ENCODE measurements at places on chromosomes 2 and 18.

DNA sequence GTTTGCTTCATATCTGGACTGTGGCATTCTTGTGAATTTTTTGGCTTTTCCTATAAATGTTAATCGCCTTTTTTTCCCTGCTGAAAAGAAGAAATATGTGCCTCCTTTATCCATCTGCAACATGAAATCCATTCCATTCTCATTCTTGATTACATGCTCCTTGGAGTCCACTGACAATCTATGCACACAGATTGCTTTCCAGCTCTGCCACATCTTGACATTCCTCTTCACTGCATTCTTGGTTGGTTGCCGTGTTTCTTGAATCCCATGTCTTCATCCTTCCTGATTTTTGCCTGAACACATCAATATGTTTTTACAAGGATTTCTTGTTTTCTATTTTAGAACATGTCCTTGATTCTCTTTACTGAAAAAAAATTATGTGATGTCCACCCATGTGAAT lies 26.7 kb upstream of the BIRC6 start:
- no peak for DNase-seq

DNA sequence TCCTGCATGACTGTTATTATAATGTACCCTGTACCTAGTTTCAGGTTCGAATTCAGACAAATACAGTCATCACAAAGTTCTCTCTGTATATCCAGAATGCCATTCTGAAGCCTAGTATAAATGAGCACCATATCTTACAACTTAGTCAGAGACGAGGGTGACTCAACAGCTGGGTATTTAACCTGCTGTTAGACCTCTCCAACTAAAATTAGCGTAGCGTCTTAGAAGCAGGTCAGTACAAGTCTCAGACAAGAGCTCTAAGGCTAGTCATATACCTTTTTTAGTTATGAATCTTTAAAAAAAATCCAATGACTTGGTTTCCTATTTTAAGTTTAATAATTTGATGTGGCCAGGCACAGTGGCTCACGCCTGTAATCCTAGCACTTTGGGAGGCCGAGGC lies 74.1 kb downstream of the CABYR start:
- DNase-seq = no peak

DNA sequence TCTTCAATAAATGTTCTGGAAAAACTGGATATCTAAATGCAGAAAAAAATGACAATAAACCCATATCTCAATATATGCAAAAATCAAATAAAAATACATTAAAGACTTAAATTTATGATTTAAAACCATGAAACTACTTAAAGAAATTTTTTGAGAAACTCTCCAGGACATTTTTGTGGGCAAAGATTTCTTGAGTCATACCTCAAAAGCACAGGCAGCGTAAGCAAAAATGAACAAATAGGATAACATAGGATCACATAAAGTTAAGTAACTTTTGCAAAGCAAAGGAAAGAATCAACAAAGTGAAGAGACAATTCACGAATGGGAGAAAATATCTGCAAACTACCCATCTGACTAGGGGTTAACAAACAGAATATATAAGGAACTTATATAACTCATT lies 1545.5 kb downstream of the SUCLG1 start:
- DNase-seq = no peak

DNA sequence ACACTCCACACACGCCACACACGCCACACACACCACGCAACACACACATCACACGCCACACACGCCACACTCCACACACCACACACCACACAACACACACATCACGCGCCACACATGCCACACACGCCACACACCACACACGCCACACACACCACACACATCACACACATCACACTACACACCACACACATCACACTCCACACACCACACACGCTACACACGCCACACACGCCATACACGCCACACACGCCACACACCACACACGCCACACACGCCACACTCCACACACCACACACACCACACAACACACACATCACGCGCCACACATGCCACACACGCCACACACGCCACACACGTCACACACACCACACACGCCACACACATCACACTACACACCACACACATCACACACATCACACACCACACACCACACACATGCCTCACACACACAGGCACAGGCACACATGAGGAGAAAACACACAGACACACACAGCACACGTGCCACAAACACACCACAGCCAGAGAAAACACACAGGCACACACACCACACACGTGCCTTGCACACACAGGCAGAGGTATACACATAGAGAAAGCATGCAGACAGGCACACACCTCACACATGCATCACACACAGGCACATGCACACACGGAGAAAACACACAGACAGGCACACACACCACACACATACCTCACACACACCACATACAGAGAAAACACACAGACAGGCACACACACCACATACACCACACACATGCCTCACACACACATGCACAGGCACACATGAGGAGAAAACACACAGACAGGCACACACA lies 241.5 kb upstream of the MYT1L start:
- no peak for DNase-seq

GRCh38 chr2:58484221-58484620 lies 243.1 kb upstream of the FANCL start:
- DNase-seq = no peak

- no peak for DNase-seq
Observed at GRCh38 chr2:205556841-205557539, 125.3 kb upstream of the NRP2 start.

GRCh38 chr2:221025398-221025797 lies 546.7 kb downstream of the EPHA4 start:
- DNase-seq = no peak

DNA sequence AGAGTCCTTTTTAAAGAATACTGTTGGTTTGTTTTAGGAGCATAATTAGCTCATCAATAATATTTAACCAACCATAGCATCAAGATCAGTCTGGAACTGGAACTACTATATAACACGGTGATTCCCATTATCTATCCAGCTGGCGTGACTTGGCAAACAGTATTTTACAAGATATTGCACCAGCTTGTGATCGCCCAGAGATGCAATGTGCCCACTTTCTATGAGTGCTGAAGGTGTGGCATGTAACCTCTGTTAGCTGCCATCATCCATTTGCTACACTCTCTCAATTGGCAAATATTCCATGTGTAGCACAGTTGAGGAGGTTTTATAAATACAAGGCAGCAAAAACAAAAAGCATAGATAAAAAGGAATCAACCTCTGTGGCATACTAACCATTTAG lies 64.9 kb downstream of the FIGN start:
- DNase-seq = peak; percentile 35

GRCh38 chr18:4842751-4843150 lies 354.3 kb downstream of the AKAIN1 start:
- DNase-seq = no peak

GRCh38 chr2:53964987-53965687 lies 5.7 kb downstream of the PSME4 start:
- DNase-seq = no peak

GRCh38 chr18:25455159-25455558 lies 103.2 kb upstream of the ZNF521 start:
- no peak for DNase-seq

DNA sequence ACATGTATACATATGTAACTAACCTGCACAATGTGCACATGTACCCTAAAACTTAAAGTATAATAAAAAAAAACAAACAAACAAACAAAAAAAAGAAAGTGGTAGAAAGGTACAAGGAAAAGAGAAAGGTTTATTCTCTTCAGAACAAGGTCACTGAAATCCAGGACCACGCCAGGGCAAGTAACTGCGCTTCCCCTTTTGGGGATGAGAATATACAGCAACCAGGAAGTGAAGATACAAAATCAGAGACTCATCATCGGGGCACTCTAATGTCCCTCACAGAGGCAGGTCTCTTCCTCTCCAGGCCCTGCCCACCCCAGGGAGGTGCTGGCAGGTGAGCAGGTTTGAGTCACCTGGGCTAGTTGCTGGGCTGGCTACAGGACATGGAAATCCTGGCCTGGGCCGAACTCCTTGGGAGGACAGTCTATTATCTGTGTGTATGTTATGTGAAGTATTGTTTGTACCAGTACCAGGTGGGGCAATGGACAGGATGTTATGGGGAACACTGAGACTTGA lies 100.4 kb upstream of the GPR45 start:
- DNase-seq = no peak

- no peak for DNase-seq
Observed at GRCh38 chr2:31109633-31110192, 28.5 kb downstream of the GALNT14 start.

DNA sequence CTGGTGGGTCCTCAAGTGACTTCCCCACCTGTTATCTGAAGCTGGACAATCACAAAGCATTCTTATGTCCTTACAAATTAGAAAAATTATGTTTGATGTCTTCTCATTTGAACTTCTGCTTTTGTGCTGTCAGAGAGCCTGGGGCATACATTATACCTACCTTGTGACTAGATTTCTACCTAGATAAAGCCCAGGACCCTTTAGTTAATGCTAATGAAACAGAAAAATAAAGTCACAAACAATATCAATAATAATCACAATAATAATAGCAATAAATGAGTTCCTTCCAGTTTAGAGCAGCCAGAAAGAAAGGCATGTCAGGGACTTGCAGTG lies 456.4 kb downstream of the SETBP1 start:
- DNase-seq = no peak

DNA sequence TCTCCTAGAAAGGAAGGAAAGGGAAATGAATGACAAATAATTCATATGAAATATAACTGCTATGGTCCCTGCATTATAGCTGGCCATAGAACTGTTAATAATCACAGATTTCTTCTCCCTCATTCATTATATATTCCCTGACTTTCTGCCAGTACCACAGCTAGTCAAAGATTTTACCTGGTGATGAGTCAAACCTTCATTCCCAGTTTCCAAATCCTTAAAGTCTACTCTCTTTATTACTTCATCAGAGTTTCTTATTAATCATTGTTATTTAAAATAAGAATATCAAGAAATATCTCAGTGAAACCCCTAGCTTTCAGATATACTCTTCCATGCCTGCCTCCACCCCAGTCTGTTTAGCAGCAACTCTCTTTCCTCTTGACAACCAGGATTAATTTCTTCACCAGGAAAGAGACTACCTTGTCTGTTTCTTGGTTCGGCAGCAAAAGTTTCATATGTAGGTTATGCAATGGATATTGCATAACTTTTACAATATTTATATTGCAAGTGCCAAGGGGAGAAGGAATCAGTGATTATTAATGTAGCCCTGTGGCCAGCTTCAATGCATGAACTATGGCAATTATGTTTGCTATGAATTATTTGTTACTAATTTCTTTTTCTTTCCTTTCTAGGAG lies 533.8 kb downstream of the FBXO15 start:
- no peak for DNase-seq

DNA sequence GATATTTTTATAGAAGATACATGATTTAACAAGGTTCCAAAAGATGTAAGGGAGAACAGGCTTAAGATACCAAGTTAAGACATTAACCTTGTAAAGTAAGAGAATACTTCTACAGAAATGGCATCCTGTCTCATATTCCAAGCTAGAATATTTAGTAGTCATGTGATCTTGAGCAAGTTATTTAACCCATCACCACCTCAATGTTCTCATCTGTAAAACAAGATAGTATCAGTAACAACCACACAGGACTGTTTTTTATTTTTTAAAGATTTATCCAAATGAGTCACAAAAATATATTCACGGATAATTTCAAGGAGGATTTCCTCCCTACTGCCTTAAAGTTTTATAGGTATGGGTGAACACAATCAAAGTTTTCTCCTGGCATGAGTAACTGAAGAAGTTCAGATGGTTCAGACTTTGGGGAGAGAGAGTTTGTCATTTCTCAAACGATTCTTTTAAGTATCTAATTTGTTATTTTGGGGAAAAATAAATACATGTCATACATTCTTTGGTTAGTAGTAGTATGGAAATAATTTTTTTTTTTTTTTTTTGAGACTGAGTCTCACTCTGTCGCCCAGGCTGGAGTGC lies 25.9 kb downstream of the ROCK1 start:
- DNase-seq = no peak

DNA sequence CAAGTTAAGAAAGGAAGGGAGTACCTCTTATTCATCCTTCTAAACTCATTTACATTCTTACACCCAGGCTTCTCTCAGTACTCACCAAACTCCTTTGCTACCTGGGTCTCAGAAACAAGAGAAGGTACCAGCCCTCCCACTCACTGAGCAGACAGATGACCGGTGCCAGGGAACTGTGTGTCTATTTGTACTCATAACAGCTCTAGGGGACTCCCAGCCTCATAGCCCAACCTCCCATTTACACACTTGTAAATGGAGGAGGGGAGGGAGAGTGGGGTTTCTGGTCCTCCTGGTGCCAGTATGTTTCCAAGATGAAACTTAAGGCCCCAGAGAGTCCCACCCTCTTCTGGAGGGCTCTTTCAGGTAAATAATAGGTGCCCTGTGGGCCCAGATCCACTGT lies 42.8 kb upstream of the SIGLEC15 start:
- DNase-seq = no peak

- DNase-seq = peak; percentile 96
Observed at GRCh38 chr2:105005181-105005951, 32.5 kb upstream of the MRPS9 start.

DNA sequence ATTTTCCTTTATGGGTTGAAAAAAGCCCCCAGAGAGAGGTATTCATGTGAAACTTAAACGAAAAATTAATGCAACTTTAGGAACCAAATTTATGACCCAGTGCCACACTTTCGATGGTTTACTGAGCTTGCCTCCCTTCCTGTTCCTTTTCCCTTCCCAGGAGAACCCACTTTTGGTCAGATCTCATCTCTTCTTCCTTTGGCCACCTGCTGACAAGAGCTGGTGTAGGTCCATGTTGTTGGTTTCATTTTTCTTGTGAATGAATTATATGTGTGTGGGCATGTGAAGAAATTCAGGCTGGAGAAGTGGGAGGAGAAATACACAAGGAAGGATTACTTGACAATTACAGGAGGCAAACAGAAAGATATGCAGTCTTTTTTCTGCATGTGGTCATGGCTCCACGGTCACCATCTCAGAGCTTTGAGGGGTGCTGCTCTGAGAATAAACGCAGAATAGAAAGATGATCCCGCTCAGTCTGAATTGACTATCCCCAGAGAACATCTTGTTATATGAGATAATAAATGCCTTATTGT lies 111.3 kb upstream of the TCF4 start:
- no peak for DNase-seq

- no peak for DNase-seq
Observed at GRCh38 chr2:219642069-219642454, 14.6 kb downstream of the SLC4A3 start.

DNA sequence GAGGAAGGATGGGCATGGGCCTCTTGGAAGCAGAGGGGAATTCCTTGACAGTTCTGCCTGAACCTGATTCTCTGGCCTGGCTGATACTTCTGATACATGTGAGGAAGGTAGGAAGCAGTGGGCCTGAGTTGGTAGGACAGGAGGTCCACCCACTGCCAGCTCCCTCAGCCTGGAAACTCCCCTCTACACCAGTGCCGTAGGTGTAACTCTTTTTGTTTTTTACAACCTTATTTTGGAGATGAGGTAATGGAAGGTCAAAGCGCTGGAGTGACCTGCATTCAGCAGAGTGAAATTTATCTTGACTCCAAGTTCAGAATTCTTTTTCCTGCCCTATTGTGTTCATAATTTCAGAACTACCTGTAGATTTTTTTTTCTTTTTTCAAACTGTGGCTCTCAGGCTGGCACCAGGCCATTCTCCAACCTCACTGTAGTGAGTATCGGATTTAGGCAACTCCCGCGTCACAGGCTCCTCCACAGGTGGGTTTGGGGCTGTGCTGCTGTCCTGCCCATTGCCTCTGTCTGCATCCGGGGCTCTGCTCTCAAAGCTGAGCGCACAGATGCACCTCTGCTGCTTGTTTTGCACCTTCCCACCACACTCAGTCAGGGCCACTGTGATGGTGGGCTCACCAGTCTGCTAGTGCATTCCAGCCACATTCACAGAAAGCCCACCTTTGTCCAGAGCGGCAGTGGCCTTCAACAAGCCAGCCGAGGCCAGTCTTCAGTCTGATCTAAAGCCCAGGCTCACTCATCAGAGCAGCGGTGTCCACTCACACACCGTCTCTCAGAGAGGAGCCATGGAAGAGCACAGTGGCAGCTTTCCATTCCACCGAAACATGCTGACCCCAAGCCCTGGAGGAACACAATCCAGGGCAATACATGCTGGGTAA lies 87.2 kb downstream of the UXS1 start:
- no peak for DNase-seq
